CD4-positive, alpha-beta T cell treated with Interleukin-4 for 4 hours (primary cell): ENCODE measurements at places on chromosomes 1 and 21.

DNA sequence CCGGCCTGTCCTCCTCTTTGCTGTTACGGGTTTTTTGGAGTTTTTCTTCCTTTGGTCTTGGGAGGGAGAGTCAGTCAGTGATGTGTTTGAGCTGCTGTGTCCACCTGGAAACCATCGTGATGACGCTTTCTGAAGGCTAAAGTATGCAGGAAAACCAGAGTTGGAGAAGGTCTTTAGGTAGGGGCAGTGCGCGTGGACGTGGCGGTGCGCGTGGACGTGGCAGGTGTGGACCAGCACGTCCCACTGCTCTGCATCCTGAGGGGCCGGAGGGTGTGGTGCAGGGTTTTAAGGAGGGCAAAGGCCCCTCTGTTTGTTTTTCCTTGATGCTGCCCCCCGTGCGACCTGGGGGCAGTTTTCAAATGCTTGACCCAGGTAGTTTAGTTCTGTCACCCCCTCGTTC is 29.9 kb downstream of the PRKCZ start:
- DNase-seq, result no peak

DNA sequence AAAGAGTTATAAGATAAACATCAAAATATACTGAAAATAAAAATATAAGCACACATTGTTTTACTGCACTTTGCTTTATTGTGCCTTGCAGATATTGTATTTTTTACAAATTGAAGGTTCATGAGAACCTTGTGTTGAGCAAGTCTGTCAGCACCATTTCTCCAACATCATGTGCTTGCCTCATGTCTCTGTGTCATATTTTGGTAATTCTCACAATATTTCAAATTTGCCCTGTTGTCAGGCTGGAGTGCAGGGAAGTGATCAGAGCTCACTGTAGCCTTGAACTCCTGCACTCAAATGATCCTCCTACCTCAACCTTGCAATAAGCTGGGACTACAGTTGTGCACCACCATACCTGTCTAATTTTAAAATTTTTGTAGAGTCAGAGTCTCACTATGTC is 21.3 kb upstream of the CNIH3 start:
- no peak for DNase-seq

DNA sequence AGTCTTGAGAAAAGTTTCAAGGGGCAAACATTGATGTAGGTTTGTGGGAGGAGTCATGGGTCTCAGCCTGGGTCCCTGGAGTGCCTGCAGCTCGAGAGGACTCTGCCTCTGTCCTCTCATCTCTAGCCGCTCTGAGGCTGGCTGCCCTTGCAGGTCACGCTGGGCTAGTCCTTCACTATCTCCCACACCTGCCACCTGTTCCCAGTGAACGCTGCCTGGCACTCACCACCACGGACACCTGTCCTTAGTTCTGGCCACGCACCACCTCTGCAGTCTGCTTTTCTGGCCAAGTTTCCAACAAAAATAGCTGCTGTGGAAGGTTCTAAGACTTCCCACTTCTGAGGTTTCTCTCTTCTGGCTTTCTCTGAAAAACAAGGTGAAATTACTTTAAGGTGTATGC is 52.5 kb downstream of the SH3BGR start:
- DNase-seq, result no peak

DNA sequence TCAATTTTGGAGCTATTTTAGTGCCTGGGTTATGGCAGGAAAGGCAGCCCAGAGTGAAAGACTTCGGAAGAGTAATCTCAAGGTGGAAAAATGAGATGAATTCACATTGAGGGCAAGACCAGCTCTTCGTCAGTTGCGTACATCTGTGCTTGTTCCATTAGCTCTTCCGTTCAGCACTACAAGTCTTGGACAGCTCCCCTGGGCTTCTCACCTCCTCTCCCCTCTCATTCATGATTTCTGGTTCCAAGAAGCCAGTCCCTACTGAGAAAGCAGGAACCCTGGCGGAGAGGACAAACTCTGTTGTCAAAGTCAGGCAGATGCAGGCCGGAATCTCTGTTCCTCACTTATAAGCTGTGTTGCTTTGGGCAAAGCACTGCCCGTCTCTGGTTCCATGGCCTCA is 76.5 kb downstream of the ACTL8 start:
- no peak for DNase-seq

GRCh38 chr1:17837233-17838030 is 82.3 kb downstream of the ACTL8 start:
- no peak for DNase-seq
